CD4-positive, alpha-beta T cell (primary cell): ENCODE measurements at places on chromosomes 16 and 17.

- DNase-seq = no peak
Observed at GRCh38 chr17:46120537-46120936, 72.7 kb downstream of the KANSL1 start.

DNA sequence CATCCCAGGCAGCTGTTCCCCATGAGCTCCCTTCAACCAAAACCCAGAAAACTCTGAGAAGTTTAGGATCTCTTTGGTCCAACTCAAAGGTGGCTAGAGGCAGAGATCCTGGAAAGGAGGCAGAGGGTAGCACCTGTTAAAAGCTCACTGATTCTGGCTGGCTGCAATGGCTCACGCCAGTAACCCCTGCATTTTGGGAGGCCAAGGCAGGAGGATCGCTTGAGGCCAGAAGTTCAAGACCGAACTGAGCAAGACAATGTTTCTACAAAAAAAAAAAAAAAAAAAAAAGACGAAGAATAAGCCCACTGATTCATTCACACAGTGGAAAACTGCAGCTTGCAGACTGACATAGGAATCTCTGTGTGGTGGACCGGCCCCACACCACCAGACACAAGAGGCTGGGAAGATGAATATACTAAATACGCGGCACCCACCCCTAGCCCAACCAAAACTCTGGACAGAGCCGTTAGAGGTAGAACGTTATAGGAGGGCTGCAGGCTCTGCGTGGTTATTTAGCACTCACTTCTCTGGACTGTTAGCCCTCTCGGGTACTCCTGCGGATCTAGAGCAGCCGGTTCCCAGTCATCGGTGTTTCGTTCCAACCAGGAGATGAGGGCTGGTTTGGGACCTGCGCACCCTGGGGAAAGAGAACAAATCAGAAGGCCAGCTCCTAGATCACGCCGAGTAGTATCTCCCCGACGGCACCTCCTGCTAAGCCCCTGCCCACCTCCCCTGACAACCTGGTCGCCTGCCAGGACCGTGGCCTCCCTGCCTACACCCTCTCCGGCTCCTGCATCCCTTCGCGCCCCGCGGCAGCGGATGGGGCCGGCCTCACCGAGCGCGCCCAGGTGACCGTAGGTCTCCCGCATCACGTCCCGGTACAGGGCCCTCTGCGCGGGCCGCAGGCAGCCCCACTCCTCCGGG, 925 bp downstream of the ZNF689 start:
- peak; percentile 35 for DNase-seq

DNA sequence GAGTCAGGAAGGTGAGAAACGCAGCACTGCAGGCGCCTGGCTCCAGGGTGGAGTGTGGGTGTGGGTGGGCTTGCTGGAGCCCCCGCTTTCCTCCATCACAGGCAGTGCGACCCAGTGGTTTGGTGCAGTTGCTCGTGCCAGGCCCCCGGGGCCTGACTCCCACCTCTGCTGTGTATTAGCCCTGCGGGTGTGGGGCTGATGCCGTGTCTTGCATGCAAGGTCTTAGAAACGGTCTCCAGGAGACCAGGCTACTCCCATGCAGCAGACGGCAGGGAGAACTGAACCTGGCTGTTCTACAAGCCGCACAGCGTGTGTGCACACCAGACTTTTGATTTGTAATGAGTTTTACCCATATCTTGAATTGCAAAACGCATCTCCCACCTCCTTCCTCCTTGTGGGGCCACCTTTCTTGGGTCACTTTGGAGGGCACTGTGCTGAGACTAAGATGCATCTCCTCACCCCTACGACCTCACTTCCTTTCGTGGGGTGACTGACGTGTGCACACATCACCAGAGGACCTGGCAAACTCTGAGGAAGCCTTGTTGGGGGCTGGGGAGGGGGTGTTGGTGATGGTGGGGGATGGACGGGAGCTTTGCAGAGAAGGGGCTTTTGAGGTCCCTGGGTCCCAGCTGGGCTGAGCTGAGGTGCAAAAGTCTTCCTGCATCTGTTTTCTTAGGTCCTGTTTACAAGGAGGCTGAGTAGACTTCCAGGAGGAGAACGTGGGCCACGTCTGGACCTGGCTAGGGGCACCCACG, 101.8 kb upstream of the TNRC6C start:
- no peak for DNase-seq

DNA sequence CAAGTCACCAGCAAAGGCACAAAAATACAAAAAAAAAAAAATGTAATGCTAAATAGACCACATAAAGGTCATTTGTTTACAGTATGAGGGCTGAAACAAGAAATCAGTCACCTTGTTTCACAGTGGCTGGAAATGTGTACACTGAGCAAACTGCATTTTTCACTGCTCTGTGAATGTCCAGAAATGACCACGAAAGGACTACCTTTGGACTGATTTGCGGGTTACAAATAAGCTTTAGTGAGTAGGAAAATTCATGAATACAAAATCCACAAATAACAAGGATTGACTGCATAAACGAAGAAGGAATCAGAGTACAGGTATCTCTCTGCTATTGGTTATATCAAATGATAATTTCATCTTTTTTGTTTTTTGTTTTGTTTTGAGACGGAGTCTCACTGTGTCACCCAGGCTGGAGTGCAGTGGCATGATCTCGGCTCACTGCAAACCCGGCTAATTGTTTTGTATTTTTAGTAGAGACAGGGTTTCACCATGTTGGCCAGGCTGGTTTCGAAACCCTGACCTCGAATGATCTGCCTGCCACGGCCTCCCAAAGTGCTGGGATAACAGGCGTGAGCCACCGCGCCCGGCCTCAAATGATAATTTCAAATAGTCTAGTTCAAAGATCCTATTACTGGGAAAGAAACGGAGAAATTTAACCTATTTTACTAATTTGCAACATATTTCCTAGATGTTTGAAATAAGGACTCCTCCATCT, 30.5 kb downstream of the CYTH1 start:
- DNase-seq = no peak

- peak; percentile 58 for DNase-seq
Observed at GRCh38 chr16:4506450-4506849, 30.3 kb downstream of the HMOX2 start.

DNA sequence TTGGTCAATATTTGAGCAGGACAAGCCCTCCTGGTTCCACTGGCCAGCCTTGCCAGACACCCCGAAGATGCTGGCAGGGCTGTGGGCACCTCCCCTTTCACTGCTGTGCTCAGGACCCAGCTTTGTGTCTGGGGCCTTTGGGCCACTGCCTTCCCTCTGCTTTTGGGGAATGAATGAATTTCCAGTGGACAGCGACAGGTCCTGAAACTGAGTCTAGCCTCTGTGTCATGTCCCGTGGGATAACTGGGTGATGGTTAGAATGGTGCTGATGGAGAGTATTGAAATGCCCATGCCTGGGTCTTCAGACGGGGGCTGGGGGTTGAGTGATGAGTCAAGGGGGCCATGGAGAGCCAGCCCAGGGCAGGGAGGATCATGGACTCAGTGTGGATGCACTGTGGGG, 135.8 kb downstream of the FOXL1 start:
- DNase-seq = no peak

- DNase-seq = no peak
Observed at GRCh38 chr17:58268774-58269556, 11.8 kb downstream of the MPO start.

GRCh38 chr16:5756969-5757368, 659.4 kb upstream of the EEF2KMT start:
- DNase-seq = no peak

- DNase-seq = no peak
Observed at GRCh38 chr16:9407206-9407758, 315.8 kb downstream of the HAPSTR1 start.

DNA sequence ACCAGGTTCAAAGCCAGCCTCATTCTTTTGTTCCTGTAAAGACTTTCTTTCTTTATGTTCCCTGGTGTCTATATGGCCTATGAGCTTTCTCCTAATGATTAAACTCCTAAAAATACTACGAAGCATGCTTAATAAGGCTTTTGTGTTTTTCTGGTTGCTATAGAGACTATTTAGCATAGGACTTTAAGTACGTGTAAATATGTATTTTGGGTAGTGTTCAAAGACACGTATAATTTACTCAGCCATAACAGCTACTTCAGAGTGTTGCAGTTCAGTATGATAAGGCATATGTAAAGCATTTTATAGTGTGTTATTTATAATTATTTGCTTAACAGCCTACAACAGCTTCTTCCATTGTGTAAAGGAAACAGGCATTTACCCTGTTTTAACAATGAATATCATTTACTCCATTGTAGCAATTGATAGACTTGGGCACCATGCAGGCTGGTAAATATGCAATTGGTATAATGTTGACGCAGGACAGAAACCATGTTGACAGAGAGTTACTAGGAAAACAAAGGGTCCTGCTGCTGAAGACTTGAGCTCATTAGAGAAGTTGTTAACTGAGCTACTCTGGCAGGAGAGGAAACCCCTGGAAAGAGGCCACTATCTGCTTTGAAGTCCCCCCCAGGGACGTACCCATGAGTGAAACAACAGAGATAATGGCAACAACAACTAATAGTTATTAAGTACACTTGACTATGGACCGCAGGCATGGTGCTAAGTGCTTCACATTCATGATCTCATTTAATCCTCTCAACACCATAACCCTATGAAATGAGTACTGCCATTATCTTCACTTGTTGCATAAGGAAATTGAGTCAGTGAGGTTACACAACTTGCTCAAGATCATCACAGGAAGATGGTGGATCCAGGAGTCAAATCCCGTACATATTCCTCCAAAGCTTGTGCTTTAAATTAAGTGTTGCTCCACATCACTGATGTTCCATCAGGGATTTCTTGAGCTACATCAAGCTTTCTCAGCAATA, 342.2 kb upstream of the DYNLRB2 start:
- no peak for DNase-seq

DNA sequence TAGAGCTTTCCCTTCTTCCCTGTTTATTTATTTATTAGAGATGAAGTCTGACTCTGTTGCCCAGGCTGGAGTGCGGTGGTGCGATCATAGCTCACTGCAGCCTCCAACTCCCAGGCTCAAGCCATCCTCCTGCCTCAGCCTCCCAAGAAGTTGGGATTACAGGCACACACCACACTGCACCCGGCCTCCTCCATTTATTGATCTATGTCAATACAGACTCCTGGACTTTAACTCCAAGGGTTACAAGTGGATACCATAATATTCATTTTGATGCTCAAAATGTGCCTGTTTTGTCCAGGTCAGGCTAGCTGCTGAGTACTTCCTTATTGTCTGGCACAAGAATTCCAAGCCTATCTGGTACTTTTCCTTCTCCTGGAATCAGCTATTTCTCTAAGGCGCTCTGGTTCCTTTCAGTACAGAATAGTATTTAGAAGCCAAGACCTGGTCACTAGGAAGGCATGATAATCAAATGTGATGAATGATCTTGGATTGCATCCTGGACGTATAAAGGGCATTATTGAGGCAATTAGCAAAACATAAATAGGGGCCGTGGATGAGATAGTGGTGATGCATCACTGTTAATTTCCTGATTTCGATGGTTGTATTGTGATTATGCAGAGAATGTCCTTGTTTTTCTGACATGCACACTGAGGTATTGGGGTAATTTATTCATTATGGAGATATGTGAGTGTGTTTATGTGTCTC, 21.7 kb downstream of the IL4R start:
- no peak for DNase-seq

GRCh38 chr17:66379544-66379943, 77.1 kb downstream of the PRKCA start:
- DNase-seq = no peak

DNA sequence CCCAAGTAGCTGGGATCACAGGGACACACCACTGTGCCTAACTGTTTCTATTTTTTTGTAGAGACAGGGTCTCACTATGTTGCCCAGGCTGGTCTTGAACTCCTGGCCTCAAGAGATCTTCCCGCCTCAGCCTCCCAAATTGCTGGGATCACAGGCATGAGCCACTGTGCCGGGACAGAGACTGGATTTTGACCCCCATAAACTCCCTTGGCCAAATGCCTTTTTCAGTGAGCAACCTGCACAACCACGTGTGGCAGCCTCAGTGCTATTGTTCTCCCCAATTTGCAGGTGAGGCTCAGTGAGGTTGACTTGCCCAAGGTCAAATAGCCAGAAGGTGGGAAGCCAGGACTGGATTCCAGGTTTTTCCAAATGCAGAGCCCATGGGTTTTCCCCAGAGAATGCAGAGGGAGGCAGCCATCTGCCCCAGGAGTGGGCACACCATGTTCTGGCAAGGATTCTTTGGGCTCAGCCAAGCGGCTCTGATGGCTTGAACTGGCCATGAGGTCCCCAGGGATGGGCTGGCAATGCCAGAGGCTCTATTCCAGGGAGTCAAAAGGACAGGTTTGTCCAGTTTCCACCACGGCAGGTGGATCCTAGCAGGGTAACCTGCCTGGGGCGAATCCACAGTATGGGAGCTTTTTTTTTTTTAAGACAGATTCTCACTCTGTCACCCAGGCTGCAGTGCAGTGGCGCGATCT, 1.8 kb downstream of the IL27 start:
- no peak for DNase-seq

DNA sequence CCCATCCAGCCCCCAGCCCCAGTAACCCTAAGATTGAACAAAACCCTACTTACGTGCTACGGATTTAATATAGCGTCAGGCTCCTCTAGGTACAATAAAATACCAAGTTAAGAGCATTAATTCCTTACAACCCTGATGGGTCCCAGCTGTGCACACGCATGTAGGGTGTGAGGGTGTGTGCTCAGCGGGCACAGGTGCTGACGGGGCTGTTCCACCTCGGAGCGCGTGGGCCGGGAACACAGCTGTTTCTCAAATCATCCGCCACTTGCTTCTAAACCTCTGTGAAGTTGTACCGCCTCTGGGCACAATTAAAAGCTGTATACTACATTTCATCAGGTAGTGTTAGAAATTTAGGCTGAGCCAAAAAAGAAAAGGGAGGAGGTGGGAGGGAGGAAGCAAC, 478.6 kb downstream of the MAF start:
- no peak for DNase-seq

GRCh38 chr17:36629252-36629847, 28.0 kb downstream of the MRM1 start:
- peak; percentile 73 for DNase-seq

- peak; percentile 86 for DNase-seq
Observed at GRCh38 chr16:10737068-10737625, 6.5 kb upstream of the NUBP1 start.

GRCh38 chr17:4939546-4939795, 375 bp downstream of the SLC25A11 start:
- no peak for DNase-seq

- no peak for DNase-seq
Observed at GRCh38 chr17:78526231-78527025, 50.8 kb downstream of the DNAH17 start.
